ENCODE measurements at places on chromosomes 4 and X.

GRCh38 chrX:41512394-41512793 is 65.3 kb downstream of the NYX start:
- no peak for DNase-seq

- no peak for DNase-seq
Observed at GRCh38 chr4:144267084-144267483, 126.6 kb upstream of the GYPA start.

- DNase-seq = no peak
Observed at GRCh38 chrX:78958419-78959116, 13.4 kb downstream of the P2RY10 start.

GRCh38 chrX:68402094-68402493 is 31.2 kb downstream of the OPHN1 start:
- no peak for DNase-seq

DNA sequence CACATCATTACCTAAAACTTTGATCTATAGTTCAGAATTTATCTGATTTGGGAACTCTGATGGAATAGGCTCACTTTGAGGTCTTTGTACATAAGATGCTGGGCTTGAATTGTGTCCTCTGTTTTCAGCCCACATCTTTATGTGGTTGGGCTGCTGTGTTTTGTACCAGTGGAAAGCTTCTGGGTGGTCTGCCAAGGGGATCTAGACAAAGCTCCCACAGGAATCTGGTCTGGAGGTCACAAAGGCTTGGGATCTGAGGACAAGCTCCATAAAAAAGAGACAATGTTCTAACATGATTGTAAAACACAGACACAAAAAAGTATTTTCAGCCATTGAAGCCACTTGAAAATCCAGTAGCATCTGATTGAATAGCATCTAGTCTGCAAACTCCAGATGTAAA is 393.5 kb upstream of the PITX2 start:
- DNase-seq = no peak

GRCh38 chrX:135985157-135985972 is at the start of gene SLC9A6:
Gene SLC9A6 (plus strand): TSS chrX:135985435. CDS start chrX:135985659, 224 bp downstream.
- peak; percentile 64 for DNase-seq

GRCh38 chr4:48813964-48814363 is 16.9 kb upstream of the OCIAD1 start:
- no peak for DNase-seq

DNA sequence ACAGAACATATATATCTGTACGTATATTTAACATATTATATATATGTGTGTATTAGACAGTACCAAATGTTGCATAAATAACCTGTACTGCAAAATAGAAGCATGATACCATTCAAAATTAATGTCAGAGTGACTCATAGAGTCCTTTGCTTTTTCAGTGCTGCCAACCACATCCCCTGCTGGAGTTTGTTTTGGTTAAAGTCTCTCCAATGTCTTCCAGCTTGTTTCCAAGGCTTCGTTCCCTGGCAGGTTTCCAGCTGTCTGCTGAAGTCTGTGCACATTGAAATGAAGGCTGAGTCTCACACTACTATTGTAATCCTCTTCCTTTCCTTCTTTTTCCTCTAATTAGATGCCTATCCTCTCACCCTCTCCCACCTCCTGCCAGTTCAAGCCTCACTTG is 14.9 kb downstream of the NRK start:
- no peak for DNase-seq

GRCh38 chr4:159685340-159686092 is 582.6 kb downstream of the RAPGEF2 start:
- DNase-seq = no peak

DNA sequence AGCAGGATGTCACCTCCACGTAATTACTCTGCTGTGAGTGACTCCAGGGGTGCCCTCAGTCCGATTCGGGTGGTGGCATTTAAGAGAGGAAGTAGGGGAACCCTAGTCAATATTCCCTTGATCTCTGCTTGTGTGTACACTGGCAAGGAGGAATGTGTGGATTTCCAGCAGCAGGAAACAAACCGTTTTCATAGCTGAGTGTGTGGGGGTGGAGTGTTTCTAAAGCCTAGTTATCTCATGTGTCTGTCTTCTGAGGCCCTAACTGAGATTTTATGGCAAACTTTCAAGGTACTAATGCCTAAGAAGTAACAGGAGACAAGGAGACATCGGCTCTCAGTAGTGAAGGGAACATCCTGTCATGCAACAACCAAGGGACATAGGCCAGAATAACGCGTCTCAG is 6.6 kb upstream of the CLDN24 start:
- DNase-seq = no peak

- DNase-seq = no peak
Observed at GRCh38 chrX:72299891-72300630, 5.7 kb downstream of the CITED1 start.

- DNase-seq = no peak
Observed at GRCh38 chr4:86565651-86566050, 28.5 kb upstream of the PTPN13 start.

GRCh38 chr4:183397741-183398297 is 46.6 kb upstream of the CDKN2AIP start:
- DNase-seq = no peak

- DNase-seq = no peak
Observed at GRCh38 chrX:107871136-107871535, 45.5 kb downstream of the MID2 start.

- no peak for DNase-seq
Observed at GRCh38 chr4:41132055-41132683, 82.2 kb downstream of the APBB2 start.

DNA sequence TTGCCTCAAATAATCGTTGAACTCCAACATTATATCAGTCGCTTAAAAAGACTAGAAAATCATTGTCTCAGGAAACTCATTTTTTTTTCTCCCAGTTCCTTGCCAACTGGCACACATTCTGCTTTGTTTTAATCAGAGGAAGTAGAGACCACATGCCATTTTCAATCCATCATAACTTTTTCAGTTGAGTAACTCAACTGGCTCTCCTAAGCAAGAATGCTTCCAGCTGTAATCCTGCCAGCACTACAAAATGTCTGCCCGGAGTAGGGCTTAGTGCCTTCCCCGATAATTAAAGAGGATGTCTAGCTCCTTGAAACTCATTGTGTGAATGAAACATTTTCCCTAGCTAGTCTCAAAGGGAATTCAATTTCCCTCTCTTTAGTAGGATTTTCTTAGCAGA is 33.0 kb downstream of the FREM3 start:
- DNase-seq = no peak

GRCh38 chr4:148376151-148376550 is 66.1 kb downstream of the NR3C2 start:
- DNase-seq = peak; percentile 11

DNA sequence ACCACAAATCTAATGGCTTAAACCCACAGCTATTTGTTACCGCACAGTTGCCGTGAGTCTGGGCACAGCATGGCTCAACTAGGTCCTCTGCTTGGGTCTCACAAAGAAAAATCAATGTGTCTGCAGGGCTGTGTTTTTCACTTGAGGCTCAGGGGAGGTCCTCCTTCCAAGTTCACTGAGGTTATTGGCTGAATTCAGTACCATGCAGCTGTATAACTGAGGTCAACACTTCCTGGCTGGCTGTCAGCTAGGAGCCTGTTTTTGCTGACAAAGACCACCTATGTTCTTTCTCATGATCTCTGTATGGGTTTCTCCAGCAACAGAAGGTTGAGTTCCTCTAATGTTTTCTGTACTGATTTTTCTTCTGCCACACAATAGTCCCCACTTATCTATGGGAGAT is 736.7 kb upstream of the PRKX start:
- DNase-seq = no peak

DNA sequence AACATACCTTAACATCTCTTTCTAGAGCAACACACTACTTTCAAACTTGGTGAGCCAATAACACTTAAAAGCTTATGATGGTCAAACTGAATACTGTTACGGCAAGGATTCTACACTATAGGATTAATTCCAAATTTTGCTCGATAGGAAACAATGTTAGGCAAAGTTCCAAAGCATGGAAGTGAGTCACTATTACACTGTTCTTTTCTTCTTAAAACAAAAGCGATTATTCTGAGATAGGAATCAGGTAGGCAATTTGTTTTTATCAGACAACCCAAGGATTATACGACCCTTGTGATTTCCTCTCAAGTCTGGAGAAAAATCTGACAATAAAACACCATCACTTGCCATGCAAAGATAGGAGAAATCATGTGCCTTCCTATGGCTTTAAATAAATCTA is 81.5 kb downstream of the HUWE1 start:
- DNase-seq = no peak

DNA sequence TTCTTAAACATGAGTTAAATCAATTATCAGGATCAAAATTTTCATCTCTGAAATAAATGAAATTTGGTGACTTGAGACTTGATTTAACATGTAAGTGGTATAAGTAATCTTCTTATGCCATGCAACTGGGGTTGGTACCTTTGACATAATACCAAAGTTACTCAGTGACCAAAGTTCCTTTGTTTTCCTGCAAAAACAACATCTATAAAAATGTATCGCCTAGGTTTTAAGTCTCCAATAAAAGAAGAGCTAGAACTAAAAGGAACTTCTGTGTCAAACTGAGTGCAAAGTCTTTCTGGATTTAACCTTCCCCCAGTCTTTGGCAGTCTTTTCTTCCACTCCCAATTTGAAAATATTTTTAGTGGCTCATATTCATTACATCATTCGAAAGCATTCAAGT is 27.6 kb downstream of the NAF1 start:
- no peak for DNase-seq

GRCh38 chrX:45709381-45709780 is 508.7 kb upstream of the DIPK2B start:
- no peak for DNase-seq

- DNase-seq = no peak
Observed at GRCh38 chr4:147453561-147454141, 27.2 kb upstream of the EDNRA start.

DNA sequence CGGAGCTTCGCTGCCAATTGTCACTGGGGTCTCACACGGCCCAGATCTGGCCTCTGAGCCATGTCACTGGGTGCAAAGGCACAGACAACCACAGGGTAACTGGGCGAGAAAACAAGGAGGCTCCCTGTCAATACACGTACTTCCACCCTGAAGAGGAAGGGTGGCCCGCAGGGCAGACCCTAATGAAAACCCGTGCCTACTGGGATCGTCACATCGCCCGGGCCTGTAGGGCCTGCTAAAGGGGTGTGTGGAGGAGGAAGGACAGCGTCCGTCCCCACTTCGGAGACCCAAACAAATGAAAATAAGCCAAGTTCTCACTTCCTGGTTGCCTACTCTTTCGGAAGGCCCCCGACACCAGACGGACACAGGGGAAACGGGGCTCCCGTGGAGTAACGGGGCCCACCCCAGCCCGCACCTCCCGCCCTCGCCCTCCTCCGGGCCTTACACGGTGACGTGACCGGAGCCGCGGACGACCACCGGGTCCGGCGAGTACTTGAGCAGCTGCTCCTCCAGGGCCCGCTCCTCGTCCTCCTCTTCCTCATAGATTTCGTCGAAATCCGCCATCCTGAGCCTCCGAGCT is 578 bp downstream of the CHIC2 start:
- DNase-seq = peak; percentile 66

DNA sequence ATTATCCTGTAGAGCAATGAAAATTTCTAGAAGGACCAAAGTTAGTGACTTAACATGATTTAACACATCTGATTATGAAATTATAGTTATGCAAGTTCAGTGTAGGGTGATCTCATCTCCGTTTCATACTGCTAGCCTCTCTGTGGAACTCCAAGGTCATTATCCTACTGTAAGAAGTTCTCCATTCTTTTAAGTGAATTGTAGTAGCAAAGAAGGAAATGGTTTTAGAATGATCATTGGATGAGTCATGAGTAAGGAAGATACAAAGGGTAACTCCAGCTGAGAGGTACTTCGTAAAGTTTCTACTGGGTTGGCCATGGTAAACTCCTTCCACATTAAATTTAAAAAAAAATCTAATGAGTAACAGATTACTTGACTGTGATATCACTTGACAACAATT is 215.0 kb upstream of the GIMD1 start:
- DNase-seq = no peak

DNA sequence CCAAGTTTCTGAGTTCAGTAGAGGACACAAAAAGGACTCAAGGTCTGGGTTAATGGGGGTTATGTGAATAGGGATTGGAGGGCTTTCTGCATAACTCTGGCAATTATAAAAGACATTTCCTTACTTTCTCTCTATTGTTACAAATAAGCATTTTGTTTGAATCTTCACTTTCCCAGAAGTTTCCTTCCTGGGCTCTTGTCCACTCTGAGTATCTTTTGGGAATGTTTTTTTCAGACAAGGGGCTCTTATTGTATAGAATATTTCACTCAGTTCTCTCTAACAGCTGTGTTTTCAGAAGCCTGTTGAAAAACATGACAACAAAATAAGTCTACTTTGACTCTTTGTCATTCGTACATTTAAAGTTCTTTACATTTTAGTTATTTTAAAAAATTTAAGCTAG is 57.6 kb upstream of the MAP9 start:
- no peak for DNase-seq

- no peak for DNase-seq
Observed at GRCh38 chr4:173424899-173425805, 26.2 kb upstream of the SCRG1 start.

DNA sequence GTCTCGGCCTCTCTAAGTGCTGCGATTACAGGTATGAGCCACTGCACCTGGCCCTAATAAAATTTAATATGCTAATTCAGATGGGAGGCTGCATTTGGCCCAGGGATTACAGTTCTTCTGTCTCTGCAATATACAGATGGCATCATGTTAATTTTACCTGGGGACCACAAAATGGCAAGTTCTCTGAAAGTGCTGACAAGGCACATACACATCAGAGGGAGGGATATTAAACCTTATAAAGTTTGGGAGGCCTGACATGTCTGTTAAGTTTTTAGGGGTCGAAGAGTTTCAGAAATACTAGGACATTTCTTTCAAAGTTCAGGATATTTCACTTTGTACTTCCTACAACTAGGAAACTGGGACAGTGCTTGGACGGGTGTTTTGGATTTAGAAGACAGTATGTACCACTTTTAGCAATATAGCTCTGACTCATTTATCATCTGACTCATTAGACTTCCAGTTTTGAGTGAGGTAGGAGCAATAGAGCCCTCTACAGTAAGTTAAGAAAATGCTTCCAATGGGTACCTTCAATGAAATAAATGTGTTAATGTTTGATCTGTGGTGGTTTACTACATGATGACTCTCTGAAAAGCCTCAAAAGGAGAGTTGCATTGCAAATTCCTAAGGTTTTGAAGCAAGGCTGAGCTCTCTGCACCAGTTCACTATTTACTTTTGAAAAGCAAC is 981.0 kb upstream of the HS3ST1 start:
- no peak for DNase-seq

- DNase-seq = no peak
Observed at GRCh38 chrX:109848461-109849050, 115.5 kb upstream of the ACSL4 start.

GRCh38 chr4:153008578-153009199 is 72.6 kb downstream of the FHDC1 start:
- no peak for DNase-seq

GRCh38 chr4:37999000-37999716 is 39.0 kb downstream of the PTTG2 start:
- DNase-seq = no peak

All from CD8-positive, alpha-beta memory T cell (primary cell).